ENCODE measurements at places on chromosomes 3 and 15.
A peak's percentile ranks its signal among the peaks of the same experiment; 100 is the strongest.

GRCh38 chr15:83449250-83449671 is 2.1 kb downstream of the SH3GL3 start:
- DNase-seq: no peak

DNA sequence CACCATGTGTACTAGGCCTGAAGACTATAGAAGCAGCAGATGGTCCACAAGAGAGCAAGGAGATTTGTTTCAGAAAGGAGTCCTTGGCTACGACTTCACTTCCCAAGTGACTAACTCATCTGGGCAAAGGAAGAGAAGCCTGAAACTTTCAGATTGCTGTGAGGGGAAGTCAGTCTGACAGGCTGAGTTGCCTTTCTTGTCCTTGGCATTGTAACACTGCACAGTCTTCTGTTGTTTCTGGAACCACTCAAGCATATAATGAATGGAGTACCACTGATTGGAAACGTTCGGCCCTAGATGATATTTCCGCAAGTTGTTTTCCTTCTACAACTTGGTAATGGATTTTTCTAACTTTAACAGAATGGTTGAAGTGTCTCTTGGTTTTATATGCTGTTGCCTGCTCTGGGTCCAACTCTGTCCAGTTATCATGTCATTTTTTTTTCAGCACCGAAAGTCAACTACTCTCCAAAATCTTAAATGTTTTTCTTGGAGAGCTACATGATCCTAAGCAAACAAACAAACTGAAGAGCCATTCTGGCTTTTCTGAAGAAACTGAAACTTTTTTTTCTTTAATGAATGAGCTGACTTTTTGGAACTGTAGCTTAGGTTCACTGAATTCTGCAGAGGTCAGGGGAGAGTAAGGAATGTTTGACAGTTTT is 685.7 kb downstream of the MECOM start:
- DNase-seq: no peak

DNA sequence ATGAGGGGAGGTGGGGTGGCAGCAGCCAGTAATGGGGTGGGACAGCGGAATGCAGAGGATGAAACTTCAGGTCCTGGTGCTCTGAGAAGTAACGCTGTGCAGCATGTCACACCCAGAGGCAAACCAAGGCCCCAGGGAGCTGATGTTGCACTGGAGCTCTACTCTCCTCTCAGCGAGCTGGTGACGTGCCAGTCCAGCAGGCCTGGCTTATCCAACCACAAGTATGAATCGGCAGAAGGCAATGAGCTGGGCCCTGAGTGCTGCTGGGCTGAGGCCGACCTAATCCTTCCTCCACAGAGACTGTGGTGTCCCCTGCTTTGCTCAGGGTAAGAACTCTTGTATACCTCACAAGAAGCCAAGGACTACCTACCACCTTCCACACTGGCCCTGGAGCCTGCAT is 30.5 kb downstream of the CD86 start:
- DNase-seq: no peak

- peak; percentile 67 for DNase-seq
These were observed at the start of gene PARP14 for GRCh38 chr3:122680475-122681283. TSS of gene PARP14 (plus strand) at chr3:122680839. CDS start at chr3:122680884, 45 bp downstream.

DNA sequence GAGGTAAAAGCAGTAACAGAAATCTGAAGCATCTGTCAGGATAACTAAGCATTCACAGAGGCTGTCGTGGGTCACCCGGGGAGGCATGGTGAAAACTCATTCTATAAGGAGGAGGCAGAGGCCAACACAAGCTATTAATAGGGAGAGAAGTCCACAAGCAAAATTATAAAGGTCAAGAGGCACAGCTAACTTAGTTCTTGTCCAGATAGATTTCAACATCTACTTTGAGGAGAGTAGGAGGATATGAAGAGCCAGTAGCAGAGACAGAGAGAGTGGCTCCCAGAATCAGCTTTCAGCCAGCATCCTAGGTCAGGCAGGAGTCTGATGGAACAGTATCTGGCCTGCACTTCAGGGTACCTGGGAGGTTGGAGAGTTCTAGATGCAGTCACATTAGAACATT is 95.3 kb downstream of the STAC start:
- DNase-seq: no peak

DNA sequence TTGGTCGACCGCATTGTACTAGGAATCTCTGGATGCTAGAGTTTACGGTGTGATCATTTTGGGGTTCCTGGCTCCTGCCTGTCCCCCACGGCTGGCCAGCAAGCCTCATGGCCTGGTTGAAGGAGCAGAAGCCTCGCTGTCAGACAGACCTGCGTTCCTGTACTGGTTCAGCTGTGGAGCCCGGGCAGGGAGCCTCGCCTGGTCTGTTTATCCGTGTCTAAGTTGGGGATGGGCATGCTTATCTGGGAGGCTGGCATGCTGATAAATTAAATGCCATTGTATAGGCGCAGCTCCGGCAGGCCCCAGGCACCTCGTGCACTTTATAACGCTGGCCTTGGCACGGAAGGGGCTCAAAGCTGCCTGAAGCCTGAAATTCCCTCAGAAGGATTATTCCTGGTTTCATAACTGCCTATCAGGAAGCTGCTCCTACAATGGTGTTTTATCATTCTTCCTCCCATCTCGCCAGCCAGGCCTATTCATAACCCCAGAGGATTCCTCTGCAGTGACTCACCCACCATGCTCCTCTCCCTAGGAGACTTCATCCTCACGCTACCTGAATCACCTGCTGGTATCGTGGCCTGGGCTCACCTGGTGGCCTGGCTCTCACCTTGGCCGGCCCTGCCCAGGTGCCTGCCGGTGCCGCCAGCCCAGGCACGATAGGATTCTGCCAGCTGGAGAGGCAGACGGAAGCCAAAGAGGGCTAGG is 110.9 kb downstream of the ASB7 start:
- no peak for DNase-seq

GRCh38 chr3:141746962-141747361 is 8.9 kb downstream of the RNF7 start:
- no peak for DNase-seq

Data from activated naive CD4-positive, alpha-beta T cell treated with anti-CD3 and anti-CD28 coated beads, Interleukin-2, amount 50 U/mL, for 72 hours (primary cell).